ENCODE measurements at places on chromosomes 6 and 20.
A peak's percentile ranks its signal among the peaks of the same experiment; 100 is the strongest.

- DNase-seq, result no peak
Measured at GRCh38 chr6:10180138-10181074, 234.5 kb downstream of the TFAP2A start.

- DNase-seq, result peak; percentile 30
Measured at GRCh38 chr6:30915591-30915946, 1.5 kb downstream of the VARS2 start.

DNA sequence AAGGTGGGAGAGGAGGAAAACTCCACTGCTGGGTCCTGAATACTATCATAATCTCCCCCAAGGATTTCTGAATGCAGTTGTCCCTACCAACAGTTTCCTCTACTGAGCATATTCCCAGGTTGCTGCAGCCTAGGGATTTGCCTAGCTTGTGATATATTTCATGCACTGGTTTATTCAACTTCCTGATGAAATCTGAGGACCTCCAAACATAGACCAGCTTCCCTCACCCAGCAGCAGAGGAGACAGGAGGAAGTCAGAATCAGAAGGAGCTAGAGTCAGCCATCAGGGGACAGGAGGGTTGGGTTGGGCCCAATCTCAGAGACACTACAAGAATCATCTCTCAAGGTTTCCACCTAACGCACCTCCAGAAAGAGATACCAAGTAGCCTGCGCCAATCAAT, 138.4 kb upstream of the TOP1 start:
- DNase-seq, result no peak

DNA sequence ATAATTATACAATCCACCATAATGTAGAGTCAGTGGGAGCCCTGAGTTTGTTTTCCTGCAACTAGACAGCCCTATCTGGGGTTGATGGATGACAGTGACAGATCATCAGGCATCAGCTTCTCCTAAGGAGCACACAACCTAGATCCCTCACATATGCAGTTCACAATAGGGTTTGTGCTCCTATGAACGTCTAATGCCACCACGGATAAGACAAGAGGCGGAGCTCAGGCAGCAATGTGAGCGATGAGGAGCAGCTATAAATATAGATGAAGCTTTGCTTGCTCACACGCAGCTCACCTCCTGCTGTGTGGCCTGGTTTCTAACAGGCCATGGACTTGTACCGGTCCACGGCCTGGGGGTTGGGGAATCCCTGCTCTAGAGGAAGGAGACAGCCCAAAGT, 25.9 kb downstream of the EDEM2 start:
- DNase-seq, result no peak

DNA sequence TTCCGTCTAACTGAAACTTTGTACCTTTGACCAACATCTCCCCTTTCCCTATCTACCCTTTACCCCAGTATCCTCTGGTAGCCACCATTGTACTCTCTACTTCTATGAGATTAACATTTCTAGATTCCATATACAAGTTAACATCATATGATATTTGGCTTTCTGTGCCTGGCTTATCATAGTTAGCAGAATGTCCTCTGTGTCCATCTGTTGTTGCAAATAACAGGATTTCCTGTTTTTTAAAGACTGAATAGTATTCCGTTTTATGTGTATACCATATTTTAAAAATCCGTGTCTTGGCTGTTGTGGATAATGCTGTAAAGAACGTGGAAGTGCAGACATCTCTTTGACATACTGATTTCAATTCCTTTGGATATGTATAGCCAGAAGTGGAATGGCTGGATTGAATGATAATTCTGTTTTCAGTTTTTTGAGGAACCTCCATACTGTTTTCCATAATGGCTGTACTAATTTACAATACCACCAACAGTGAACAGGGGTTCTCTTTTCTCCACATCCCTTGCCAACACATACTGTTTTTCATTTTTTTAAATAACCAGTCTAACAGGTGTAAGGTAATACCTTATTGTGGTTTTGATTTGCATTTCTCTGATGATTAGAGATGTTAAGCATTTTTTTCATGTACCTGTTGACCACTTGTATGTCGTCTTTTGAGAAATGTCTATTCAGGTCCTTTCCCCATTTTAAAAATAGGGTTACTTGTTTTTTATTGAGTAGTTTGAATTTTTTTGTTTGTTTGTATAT, 53.8 kb downstream of the CDC5L start:
- no peak for DNase-seq

GRCh38 chr6:7157752-7158616, 50.2 kb downstream of the RREB1 start:
- no peak for DNase-seq

DNA sequence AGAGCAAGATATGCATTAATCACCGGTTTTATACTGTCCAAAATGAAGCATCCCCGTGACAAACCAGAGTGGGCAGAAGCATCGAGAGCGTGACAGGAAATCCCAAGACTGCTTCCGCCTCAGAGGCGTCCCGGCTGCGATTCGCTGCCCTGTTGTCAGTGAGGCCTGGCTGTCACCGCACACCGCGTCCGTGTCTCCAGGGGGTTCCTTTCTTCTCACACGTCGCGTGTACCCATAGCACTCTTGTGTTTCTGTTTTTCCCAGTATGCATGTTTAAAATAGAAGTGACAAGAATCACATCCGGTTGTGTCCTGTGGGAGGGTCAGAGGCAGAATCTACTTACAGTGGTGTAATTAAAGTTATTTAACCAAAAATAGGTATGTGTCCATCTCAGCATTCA, 8.3 kb upstream of the ADRM1 start:
- DNase-seq, result no peak

GRCh38 chr6:52643158-52643557, 27.8 kb upstream of the TMEM14A start:
- no peak for DNase-seq

DNA sequence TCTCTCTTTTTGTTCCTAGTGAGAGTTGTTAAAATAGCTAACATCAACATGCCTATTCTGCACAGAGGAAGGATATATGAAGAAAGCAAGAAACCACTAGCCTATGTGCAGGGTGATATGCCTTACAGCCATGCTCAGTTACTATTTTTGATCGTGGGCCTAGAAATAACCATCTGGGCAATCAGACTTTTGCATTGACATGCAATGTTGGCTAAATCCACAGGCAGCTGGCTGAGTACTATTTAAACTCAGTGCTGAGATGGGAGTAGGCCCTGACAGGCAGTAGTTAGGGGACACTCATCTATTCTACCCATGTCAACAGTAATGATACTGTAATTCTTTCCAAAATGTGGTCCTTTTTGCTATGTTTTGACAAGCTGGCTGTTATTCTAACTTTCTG, 89.6 kb downstream of the HDGFL1 start:
- DNase-seq, result no peak

DNA sequence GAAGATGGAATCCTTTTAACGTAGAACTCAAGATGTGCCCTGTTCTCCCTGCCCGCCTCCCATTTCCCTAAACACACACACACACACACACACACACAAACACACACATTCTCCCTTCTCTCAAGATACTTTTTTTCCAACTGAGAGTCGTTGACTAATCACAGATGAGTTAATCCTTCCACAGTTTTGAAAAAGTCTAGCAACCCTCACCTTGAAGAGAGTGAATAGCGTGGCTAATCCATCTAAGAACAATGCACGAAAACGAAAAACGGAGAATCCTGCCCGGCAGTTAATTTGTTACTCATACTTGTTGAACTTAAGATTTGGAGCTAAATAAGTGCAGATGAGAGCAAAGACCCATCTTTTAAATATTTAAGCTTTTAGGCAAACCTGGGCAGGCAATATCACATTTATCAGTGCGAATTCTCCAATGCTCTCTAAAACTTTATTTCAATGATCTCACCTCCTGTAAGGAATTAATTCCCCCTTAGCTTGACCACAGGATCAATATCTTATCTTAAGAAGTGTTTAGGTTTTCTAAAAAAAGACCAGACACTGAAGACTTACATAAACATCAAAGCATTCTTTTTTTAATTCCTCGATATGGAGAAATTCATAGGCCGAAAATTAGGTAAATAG, 1.1 kb downstream of the AGPAT4 start:
- no peak for DNase-seq

DNA sequence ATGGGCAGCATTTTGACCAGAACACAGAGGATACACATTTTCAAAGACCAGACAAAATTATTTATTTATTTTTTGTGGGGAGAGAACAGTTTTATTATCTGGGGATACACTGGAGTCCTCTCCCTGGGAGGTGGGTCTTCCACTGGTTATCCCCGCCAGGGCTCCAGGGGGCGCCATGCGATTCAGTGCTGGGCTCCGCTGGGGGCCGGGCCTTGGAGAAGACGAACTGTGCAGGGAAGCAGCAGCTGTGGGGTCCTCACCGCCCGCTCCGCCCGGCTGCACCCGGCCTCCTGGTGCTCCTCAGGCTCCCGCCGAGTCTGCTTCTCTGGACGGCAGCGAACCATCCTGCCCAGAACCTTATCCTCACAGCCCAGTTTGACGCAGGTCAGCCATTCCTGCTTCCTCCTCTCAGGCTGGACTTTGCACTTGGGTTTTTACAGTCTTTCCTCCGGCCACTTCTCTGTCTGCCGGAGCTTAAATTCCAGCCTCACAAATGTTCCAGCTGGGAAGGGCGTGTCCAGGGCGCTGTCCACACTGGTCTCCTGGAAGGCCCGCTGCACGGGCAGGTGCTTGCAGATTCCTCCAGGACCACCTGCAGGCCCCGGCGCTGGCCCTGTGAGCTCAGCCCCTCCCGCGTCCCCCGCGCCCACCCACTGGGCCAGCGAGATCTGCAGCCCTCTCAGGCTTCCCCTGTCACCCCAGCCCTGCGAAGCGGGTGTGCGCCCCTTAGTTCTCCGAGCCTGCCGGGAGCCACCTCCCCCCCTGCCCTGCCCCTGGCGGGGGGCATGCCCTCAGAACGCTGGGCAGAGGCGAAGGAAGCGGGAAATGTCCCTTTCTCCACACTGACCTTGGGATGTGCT, 1830.0 kb upstream of the DEFB115 start:
- DNase-seq, result no peak

GRCh38 chr6:45507186-45507585, 129.5 kb upstream of the SUPT3H start:
- no peak for DNase-seq

DNA sequence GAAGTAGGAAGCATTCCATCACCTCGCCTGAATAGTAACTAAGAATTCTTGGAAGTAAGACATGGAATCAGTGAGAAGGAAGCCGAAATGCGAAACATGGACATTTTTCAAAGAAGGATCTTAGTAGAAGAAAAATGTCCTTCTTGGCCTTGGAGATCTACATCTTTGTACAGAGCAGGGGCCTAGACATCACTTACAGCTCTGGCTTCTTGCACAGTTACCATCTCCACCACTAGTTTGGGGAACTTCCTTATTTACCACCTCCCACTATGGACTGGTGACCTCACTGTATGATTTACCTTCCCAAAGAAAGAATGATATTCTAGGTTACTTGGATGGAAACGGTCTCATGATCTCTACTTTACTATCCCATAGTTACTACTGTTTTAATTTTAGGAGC, 15.7 kb downstream of the CASS4 start:
- no peak for DNase-seq

- DNase-seq, result peak; percentile 68
Measured at GRCh38 chr20:3896853-3897583, 7.8 kb downstream of the PANK2 start.

GRCh38 chr6:27135087-27135657, 112.3 kb upstream of the PRSS16 start:
- peak; percentile 21 for DNase-seq

DNA sequence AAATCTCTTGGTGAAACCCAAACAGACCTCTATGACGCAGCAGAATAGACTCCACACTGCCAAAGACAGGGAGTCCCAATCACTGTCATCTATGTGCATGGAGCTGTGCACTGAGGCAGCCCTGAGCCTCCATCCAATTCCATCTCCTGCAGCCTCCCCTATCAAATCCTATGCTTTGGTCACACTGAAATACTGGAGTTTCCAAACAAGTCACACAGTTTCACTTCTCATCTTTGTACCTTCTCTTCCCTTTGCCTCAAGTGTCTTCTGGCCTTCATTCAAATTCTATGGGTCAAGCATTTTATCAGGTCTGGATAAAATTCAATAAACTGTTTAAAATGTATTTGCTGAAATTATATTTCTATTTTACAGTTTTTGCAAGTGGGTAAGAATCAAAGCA, 38.5 kb downstream of the FBXL4 start:
- no peak for DNase-seq

- DNase-seq, result no peak
Measured at GRCh38 chr6:81605526-81605925, 147.0 kb downstream of the TENT5A start.

GRCh38 chr6:45718131-45718530, 297.5 kb downstream of the CLIC5 start:
- no peak for DNase-seq

DNA sequence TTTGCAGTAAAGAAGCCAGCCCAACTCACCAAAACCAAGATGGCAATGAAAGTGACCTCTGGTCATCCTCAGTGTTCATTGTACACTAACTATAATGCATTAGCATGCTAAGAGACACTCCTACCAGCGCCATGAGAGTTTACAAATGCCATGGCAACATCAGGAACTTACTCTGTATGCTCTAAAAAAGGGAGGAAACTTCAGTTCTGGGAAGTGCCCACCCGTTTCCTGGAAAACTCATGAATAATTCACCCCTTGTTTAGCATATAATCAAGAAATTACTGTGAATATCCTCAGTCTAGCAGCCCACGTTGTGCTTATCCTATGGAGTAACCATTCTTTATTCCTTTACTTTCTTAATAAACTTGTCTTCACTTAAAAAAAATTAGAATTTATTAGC, 19.4 kb upstream of the TRERF1 start:
- no peak for DNase-seq

DNA sequence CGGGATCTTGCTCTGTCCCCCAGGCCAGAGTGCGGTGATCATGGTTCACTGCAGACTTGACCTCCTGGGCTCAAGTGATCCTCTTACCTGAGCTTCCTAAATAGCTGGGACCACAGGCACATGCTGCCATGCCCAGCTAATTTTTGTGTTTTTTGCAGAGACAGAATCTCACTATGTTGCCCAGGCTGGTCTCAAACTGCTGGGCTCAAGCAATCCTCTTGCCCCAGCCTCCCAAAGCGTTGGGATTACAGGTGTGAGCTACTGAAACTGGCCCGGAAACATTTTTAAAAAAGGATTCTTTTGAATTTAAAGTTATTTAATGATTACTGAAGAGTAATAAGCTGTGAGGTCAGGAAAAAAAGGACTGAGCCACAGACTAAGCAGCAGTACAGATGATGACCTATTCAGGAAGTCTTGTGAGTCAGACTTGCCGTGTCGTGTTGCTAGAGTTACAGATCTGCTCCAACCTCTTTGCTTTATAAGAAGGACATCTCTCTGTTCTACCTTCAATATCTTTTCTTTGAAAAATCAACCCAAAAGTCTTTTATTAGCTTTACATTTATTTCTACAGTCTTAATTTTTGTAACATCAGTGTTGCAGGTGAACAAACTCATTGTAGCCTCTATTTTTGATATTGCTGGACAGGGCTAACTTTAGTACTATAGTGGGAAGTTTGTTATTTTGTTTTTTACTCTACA, 108.7 kb downstream of the NCOA3 start:
- DNase-seq, result no peak

GRCh38 chr6:109406196-109406595, 23.9 kb upstream of the CD164 start:
- DNase-seq, result no peak

GRCh38 chr6:36493859-36494258, 51.1 kb downstream of the KCTD20 start:
- no peak for DNase-seq

- no peak for DNase-seq
Measured at GRCh38 chr6:153778216-153778615, 260.8 kb upstream of the OPRM1 start.

- DNase-seq, result no peak
Measured at GRCh38 chr6:16352258-16352635, 113.9 kb downstream of the GMPR start.
